Left ventricle myocardium superior (tissue), 1 donor: ENCODE measurements at places on chromosomes 5 and 9.

DNA sequence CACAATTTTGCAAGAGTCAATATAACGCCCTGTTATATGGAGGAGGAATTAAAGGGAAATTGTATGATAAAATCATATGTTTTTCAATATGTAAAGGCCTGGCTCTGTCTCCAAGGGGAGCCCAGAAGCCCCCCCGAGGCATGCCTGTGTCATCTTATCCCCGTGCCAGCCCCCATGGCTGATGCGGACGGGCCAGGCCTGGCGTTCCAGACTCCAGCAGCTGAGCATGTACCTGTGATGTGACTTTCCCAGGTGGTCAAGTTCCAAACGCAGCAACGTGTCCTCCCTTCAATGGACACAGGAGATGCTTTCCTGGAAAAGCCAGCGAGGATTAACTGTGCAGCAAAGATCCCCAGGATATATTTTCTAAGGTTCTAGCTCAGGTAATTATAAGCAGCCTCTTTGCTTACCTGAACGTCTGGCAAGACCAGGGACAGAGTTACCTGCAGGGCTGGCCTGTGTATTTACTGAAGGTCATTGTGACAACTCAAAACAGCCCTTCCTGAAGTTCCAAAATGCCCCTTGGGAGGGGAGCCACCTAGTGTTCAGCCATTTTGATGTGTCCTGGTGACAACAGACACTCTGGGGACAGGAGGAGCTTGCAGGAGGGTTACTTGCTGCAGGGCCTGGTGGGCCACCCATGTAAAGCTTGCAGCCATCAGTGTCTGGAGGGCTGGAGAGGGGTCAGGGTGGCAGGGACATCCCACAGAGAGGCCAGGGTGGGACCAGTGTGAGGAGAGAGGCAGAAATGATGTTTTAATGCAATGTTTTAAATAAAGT, 53.3 kb upstream of the RNU6ATAC start:
- no peak for DNase-seq

DNA sequence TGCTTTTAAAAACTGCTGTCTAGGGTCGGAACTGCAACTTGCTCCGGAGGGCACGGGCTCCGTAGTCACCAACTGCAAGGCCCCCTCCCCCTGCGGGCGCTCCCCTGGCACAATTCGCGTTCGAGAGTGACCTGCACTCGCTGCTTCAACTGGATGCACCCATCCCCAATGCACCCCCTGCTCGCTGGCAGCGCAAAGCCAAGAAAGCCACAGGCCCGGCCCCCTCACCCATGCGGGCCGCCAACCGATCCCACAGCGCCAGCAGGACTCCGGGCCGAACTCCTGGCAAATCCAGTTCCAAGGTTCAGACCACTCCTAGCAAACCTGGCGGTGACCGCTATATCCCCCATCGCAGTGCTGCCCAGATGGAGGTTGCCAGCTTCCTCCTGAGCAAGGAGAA, 64.2 kb upstream of the GAS1 start:
- DNase-seq = no peak

GRCh38 chr5:154359221-154359573, 86.6 kb upstream of the SAP30L start:
- DNase-seq = no peak

DNA sequence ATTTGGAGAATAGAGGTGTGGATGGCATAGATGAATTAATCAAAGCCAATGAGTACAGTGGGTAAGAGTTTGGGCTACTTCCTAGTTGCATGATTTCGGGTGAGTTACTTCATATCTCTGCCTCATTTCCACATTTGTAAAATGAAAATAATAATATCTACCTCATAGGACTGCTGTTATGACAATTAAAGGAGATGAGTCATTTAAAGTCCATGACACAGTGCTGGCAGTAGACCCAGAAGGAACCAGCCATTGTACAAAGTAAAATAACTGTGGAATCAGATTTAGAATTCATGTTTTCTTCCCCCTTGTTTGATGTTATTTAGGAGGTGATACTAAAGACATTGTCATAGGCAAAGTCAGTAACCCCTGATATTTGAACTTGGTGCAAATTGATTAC, 139.5 kb upstream of the SLC27A6 start:
- no peak for DNase-seq

GRCh38 chr5:57871496-57871895, 388.9 kb upstream of the ACTBL2 start:
- DNase-seq = no peak

GRCh38 chr5:29642601-29643000, 1550.9 kb upstream of the CDH6 start:
- no peak for DNase-seq

GRCh38 chr9:120152295-120152694, 427.7 kb downstream of the CDK5RAP2 start:
- peak; percentile 35 for DNase-seq

DNA sequence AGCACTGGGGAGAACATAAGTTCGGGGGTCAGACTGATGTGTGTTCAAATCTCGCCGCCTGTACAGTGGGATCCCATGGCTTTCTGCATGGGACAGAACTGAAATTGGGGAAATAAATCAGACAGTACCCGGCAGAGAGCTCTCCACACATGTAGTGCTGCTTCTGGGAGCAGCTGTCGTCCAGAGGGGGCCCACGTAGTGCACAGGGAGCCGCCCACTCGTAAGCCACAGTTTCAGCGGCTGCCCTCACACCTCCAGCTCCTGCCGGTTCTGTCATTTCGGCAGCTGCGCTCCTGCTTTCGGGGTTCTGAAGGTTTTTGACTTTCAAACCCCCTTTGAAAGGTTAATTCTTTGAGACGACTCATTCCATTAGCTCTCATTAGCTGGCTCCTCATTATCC, 83.1 kb downstream of the OLFM1 start:
- no peak for DNase-seq

DNA sequence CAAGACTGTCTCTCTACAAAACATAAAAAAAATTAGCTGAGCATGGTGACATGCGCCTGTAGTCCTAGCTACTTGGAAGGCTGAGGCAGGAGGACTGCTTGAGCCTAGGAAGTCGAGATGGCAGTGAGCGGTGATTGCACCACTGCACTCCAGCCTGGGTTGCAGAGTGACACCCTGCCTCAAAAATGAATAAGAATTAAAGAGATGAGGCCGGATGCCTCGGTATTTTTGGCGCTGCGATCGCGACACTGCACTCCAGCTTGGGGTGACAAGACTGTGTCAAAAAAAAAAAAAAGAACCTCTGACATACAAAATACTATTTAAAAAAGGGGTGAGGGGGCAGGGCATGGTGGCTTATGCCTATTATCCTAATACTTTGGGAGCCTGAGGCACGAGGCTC, 7.3 kb downstream of the GPBP1 start:
- DNase-seq = no peak

- no peak for DNase-seq
Measured at GRCh38 chr9:123318202-123318601, 37.8 kb upstream of the CRB2 start.

DNA sequence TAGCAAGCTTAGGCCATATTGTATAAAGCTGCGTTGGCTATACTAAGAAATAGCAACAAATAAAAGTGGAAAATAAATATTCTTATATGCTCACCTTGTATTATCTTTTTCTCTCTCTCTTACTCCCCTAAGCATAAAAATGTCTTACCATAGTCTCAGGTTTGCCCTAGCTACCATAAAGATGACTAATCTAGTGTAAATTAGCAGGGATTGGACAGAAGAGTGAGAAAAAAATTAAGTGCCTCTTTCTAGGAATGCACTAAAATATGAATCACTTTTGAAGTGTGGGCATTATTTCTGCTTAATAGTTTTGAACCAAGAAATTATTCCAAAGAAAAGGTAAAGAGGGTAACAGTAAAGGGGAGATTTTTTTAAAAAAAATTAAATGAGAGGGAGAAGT, 201.3 kb downstream of the HINT1 start:
- no peak for DNase-seq

DNA sequence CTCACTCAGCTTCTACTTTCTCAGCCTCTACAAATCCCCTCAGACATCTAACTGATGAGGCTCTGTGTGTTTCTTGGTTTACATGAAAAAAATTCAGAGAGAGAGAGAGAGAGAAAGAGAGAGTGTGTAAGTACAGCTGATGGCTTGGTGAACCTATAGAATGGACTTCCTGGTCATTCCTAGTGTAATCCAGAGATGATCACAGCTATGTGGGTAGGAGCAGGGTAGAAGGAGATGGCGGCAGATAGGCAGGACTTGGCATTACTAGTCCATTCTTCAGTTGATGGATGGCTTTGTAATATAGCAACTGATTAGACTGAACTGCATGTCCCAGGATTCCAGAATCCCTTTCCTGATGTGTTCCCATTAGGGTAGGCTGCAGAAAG, 429.3 kb upstream of the CLINT1 start:
- no peak for DNase-seq

DNA sequence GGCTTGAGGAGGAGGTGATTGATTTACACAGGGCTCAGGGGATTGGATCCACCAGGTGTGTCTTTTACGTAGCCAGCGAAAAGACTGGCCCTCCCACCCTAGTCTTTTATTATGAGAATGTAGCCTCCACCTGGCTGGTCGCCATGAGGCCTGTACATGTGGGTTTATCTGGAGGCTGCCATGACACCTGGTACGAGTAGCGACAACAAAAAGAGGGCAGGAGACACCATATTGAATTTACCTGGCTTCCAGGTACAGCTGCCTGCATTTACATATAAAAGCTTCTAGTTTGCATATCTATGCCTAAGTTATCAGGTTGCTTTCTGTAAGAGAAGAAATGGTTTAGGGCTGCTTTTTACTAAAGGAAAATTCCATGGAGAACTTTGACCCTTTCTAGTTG, 1173.7 kb upstream of the SEMA6A start:
- DNase-seq = no peak

GRCh38 chr5:112293587-112293986, 125.5 kb downstream of the EPB41L4A start:
- no peak for DNase-seq

DNA sequence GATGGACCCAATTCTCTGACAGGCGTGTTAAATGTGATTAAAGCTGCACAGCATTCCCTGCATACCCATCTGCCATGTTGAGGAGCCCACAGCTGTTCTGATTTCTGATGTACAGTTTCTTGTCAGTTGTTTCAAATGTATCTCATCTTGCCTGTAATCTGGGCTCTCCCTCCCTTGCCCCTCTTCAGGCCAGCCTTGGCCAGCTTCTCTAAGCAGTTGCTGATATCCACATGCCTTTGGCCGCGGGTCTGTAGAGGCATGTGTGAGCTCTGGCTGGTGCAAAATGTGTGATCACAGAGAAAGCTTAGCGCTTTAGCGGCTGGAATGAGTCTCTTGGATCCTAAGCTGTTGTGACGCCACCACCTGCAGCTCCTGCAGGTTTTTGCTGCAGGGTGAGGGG, 332.0 kb downstream of the MLLT3 start:
- DNase-seq = no peak

- DNase-seq = peak; percentile 45
Measured at GRCh38 chr5:56649569-56649968, 165.8 kb upstream of the MAP3K1 start.

DNA sequence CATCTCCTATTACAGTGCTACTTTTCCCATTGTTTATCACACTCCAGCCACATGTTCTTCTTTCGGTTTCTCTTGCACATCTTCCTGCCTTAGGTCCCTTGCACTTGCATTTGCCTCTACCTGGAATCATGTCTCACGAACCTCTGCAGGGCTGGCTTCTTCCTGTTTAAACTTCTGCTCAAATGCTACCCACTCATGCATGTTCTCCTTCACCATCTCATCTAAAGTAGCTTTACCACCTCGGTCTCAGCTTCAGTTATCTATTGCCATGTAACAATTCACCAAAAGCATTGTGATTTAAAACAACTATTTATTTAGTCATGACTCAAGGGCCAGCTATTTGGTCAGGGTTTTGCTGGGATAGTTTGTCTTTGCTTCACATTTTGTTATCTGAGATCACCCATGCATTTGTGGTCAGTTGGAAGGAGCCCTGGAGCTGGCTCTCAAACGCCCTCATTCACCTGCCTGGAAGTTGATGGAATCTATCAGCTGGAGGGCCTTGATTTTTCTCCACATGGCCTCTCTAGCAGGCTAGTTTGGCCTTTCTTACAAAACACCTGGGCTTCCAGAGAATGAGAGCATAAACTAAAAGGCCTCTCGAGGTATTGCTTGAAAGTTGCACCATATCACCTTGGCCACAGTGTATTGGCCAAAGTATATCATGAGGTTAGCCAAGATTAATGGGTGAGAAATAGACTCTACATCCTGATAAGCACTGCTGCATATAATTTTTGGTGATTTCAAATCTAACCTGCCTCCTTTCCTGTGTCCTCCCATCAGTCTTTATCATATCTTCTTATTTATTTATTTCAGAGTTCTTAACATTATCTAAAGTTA, 21.4 kb downstream of the SPINK1 start:
- DNase-seq = no peak
